ENCODE measurements at places on chromosomes 13 and 19.

DNA sequence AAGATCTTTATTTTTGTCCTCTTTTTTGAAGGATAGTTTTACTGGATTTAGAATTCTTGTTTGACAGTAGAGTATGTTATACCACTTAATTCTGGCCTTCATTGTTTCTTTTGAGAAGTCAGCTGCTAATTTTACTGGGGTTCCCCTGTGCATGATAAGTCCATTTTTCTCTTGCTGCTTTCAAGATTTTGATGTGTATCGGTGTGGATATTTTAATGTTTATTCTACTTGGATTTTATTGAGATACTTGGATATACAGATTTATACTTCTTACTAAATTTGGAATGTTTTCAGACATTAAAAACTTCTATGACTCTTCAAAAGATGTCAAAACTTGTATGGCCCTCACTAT lies 86.9 kb downstream of the URI1 start:
- no peak for DNase-seq

- peak; percentile 27 for DNase-seq
Observed at GRCh38 chr13:48574041-48574796, 41.3 kb upstream of the RCBTB2 start.

DNA sequence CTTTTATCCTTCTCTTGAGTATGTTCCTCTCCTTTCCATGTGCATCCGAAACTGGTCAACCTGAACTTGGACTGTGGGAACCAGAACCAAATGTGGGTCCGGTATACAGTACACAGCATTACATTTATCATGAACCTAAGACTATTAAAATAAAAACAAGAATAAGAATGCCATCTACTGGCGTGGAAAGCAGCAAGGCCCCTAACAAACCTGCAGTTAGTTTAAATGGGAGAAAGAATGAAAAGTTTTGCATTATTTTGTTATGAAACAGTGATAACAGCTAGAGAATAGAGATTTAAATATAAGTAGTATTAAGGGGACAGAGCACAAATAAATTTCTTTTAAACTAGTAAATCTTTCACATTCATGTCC lies 159.5 kb downstream of the RBM26 start:
- peak; percentile 9 for DNase-seq

DNA sequence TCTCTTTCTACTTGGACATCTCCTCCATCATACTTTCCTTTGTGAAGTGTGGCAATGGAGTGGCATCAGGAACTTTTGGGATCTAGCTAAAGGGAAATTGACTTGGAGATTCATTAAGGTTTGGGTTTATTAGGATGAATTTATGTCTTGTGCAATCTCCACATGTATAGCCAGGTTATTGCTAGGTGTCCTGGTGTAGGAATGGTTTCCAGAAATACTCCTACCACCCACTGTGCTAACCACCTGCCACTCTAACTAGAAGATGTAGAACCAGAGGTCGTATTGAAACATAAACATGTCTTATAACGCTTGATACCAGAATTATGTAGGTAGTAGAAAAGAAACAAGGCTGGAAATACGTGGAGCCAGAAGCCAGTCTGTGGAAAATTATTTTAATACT lies 38.1 kb upstream of the MED4 start:
- no peak for DNase-seq

DNA sequence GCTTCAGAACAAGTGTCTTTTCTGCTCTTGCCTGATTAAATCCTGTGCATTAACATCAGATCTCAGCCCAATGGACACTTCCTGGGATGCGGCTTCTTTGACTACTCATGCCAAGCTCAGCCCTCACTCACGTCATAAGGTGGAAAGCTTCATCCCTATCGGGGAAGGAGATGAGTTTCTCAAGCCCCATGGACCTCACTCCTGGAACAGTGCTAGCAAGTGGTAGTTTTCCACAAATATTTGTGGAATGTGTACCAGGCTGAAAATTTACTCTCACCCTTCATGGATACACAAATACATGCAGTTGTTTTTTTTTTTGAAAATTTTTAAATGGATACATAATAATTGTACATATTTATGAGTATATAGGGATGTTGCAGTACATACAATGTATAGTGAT lies 34.6 kb upstream of the FARP1 start:
- DNase-seq = no peak

GRCh38 chr13:29156136-29156535 lies 336.0 kb downstream of the MTUS2 start:
- DNase-seq = no peak

- peak; percentile 99 for DNase-seq
Observed at GRCh38 chr19:32971715-32972540, at the start of the genes CEP89 and FAAP24. Gene CEP89 (minus strand): TSS chr19:32971958. CDS start chr19:32971874, 84 bp downstream. Gene FAAP24 (plus strand): TSS chr19:32972242. CDS start chr19:32973197, 955 bp downstream.

DNA sequence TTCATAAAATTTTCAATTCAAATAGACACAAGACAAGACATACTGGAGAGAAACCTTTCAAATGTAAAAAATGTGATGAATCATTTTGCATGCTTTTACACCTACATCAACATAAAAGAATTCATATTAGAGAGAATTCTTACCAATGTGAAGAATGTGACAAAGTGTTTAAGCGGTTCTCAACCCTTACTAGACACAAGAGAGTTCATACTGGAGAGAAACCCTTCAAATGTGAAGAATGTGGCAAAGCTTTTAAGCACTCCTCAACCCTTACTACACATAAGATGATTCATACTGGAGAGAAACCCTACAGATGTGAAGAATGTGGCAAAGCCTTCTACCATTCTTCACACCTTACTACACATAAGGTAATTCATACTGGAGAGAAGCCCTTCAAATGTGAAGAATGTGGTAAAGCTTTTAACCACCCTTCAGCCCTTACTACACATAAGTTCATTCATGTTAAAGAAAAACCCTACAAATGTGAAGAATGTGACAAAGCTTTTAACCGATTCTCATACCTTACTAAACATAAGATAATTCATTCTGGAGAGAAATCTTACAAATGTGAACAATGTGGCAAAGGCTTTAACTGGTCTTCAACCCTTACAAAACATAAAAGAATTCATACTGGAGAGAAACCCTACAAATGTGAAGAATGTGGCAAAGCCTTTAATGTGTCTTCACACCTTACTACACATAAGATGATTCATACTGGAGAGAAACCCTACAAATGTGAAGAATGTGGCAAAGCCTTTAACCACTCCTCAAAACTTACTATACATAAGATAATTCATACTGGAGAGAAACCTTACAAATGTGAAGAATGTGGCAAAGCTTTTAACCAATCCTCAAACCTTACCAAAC lies 24.6 kb upstream of the ZNF431 start:
- DNase-seq = no peak

GRCh38 chr19:11747277-11747676 lies 8.5 kb upstream of the ZNF823 start:
- no peak for DNase-seq

GRCh38 chr13:43279696-43280095 lies 256.3 kb downstream of the DNAJC15 start:
- DNase-seq = no peak

GRCh38 chr19:46631481-46631880 lies 4.5 kb downstream of the GNG8 start:
- DNase-seq = no peak

GRCh38 chr19:34018546-34018945 lies 153.8 kb upstream of the LSM14A start:
- no peak for DNase-seq

- no peak for DNase-seq
Observed at GRCh38 chr19:17753976-17754375, 2.7 kb downstream of the FCHO1 start.

DNA sequence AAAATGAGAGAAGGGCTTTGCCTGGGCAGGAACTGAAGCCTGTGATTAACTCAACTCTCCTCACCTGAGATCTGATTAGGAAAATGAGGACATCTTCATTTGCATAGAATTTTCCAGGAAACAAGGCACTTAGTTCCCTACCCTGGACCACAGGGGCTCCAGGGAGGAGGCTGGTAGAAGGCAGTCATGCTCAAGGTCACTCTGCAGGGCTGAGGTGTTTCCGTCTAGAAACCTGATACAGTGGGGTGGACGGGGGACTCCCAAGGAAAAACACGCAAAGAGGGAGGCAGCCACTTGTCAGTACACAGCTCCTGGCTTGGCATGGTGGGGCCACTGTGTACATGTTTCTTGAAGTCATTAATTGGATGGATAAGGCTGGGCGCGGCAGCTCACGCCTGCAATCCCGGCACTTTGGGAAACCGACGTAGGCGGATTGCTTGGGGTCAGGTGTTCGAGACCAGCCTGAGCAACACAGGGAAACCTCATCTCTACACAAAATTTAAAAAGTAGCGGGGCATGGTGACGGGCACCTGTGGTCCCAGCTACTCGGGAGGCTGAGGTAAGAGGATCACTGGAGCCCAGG lies 6.0 kb downstream of the KLK14 start:
- no peak for DNase-seq

- no peak for DNase-seq
Observed at GRCh38 chr13:42592915-42593900, 19.3 kb downstream of the TNFSF11 start.

DNA sequence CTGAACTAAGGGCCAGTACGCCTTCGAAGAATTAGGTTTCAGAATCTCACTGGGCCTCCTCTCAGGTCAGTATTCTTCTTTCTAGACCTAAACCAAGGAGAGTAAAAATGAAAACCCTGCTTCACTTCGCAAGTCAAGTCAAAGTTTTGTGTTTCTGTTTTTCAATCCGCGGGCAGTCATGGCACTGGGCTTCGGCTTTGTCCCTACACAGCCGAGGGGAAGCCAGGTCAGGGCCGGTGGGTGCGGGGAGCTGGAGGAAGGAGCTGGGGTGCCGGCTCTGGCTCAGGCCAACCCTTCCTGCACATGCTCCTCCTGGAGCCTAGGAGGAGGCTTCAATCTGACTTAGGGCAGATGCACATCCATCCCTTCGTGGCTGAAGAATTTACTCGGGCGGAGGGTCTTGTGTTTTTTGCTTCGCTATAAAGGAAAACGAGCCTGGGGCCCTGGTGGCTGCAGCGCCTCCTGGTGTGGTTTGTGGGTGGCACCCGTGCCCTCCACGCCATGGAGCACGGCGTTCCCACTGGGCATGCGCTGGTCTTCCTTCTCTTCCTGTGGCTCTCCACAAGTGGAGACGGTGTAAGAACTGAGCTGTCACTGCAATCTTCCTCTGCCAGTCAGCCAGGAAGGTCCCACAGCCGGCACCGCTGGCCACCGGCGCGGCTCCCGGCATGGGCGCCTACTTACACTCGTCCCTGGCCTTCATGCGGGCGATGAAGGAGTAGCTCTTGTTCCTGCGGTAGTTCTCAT lies 22.5 kb downstream of the C19orf44 start:
- DNase-seq = no peak

- DNase-seq = no peak
Observed at GRCh38 chr19:4347521-4347920, 4.2 kb downstream of the MPND start.

GRCh38 chr19:11234486-11235075 lies 4.8 kb upstream of the ANGPTL8 start:
- no peak for DNase-seq

DNA sequence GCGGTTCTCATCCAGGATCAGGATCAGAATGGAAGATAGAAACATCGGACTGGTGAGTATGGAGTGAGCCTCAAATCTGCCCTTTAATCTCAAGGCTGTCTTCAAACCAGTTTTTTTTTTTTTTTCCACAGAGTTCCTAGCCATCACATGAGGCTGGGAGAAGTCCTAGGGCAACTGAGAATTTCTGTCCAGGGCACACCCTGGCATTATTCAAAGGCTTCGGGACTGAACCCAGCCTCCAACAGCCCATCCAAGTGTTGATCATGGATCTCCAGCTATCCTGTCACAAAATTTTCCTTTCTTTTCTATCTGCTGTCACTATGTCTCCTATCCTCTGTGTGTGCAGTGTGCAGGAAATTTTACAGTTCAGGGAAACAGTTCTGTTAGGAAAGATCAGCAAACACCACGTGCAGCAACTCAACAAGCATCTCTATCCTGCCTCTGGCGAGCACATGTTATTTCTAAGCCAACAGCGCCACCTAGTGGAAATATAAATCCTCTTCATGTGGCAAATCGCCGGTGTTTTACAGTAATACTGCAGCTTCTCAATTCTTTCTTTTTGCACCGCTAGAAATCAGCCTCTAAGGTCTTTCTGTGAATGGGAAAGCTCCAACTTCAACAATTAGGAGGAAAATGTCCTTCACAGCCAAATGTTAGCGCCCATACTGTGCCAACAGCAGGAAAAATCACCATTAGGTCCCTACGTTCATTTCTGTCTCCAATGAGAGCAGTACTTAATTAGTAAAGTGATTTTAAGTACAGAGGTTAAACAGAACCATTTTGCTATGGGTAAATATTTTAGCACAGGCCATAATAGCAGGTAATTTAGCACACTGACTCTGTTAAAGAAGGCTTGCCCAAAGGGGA lies 21.4 kb upstream of the ZNF181 start:
- peak; percentile 63 for DNase-seq

- no peak for DNase-seq
Observed at GRCh38 chr19:5109560-5109959, 140.6 kb downstream of the KDM4B start.

DNA sequence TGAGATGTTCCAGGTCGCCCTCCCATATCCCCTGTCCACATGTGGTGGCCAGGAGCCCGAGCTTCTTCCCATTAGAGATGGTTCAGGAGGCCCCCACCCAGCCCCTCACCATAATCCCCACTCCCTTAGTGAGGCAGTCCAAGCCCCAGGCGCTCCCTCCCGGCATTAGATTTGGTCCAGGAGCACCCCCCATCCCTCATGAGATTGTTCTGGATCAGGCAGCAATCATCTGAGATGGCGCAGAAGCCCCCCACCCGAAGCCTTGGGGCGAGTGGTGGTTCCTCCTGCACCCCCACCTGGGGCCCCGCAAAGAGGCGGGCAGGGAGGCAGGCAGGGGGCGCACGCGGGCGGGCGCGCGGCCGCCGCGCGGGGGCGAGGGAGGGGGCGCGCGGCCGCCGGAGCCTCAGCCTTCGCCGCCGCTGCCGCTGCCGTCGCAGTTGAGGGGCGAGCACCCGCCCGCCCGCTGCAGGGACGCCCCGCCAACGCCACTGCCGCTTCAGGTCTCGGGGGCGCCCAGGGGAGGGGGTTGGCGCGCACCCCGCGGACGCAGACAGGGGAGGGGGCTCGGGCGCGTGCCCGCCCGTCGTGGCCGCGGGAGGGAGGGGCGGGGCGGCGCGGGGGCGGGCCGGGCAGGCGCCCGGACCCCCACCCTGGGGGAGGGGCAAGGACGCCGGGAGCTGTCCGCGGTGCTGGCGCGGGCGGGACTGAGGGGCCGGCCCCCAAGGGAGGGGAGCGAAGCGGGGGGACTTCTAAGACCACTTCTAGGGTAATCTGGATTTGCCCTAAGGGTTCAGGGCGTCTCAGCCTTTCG lies 46.4 kb upstream of the SHKBP1 start:
- no peak for DNase-seq
